ENCODE measurements at places on chromosomes 4 and X.

- DNase-seq: no peak
Measured at GRCh38 chr4:145541346-145541745, 59.7 kb downstream of the SMAD1 start.

DNA sequence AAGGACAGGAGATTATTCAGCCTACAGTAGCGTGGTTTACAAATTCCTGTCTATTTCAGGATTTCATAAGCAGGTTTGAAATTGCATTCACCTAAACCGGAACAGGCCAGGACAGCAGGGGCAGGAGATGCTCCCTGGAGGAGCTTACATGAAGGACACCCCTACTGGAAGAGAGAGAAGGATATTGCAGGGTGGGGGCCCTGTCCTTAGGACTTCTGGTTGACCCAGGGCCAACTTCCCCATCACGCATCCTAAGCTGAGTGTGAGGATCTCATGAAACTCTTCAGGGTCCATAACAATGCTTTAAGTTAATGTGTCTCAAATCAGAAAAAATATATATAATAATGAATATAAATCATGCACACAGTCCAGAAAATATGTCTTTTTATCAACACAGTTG lies 6.4 kb upstream of the DHRSX start:
- DNase-seq: no peak

DNA sequence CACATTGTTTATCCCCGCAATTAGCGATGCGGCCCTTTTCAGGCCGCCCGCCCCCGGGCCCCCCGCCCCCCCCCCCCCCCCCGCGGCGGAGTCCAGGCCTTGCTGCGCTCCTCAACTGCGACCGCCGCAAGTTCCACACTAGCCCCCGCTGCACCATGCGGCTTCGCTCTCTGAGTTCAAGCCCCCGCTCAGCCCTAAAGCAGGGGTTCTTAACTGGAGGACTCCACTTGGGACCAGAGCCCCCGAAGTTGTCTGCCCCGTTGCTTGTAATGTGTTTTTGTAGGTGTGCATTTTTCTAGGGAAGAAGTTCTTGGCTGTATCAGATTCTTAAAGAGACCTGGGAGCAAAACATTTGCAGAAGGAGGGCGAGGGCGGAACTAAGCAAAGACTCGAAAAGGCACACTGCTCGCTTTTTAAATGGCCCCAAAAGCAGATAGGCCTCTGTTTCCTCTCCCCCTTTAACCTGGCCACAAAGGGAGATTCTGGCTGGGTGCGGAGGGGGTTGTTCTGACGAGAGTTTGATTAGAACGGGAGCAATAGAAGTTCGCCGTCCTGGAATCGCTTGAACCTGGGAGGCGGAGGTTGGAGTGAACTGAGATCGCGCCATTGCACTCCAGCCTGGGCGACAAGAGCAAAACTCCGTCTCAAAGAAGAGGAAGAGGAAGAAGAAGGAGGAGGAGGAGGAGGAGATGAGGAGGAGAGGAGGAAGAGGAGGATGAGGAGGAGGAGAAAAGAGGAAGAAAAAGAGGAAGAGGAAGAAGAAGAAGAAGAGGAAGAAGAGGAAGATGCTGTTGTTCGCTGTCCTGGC lies 2.3 kb upstream of the MSX1 start:
- no peak for DNase-seq

- no peak for DNase-seq
Measured at GRCh38 chr4:152659806-152660205, 20.0 kb downstream of the TMEM154 start.
